ENCODE measurements at places on chromosomes 3 and 15. TPM values are rescaled to one million over a fixed set of nuclear protein-coding genes. Genes with fewer than 3 reads are reported as not detected.

The P2RY13 gene
- polyA plus RNA-seq, result 0.68 TPM

The CLDN18 gene
- polyA plus RNA-seq, result 0.19 TPM

The KBTBD13 gene
- 0.09 TPM for polyA plus RNA-seq

The C3orf62 gene
- polyA plus RNA-seq, result 1.6 TPM

The PATL2 gene
- polyA plus RNA-seq, result 0.10 TPM

The IMPG2 gene
- not detected for polyA plus RNA-seq

The TTC21A gene
- polyA plus RNA-seq, result 2.5 TPM

The THOC7 gene
- polyA plus RNA-seq, result 154 TPM

The SI gene
- polyA plus RNA-seq, result not detected

The CHRM5 gene
- not detected for polyA plus RNA-seq

The GOLGA8Q gene
- polyA plus RNA-seq, result not detected

The GOLGA6L4 gene
- polyA plus RNA-seq, result 3.1 TPM

The KCNMB2 gene
- 0.53 TPM for polyA plus RNA-seq

The CKMT1A gene
- 31.1 TPM for polyA plus RNA-seq

The EPHA3 gene
- polyA plus RNA-seq, result 0.05 TPM

The LIPH gene
- 0.31 TPM for polyA plus RNA-seq

The XCR1 gene
- not detected for polyA plus RNA-seq

The FMN1 gene
- polyA plus RNA-seq, result 0.71 TPM

The ZPLD1 gene
- not detected for polyA plus RNA-seq

The HTR3D gene
- not detected for polyA plus RNA-seq

The TMEM212 gene
- not detected for polyA plus RNA-seq

The GMPS gene
- 61.9 TPM for polyA plus RNA-seq

The CFAP20DC gene
- polyA plus RNA-seq, result 7.4 TPM

The ISLR2 gene
- 0.13 TPM for polyA plus RNA-seq

The CFAP44 gene
- 0.39 TPM for polyA plus RNA-seq

The CHRNB4 gene
- 1.4 TPM for polyA plus RNA-seq

The TNIK gene
- polyA plus RNA-seq, result 14.1 TPM

The LIPC gene
- not detected for polyA plus RNA-seq

The GUCA1C gene
- polyA plus RNA-seq, result not detected

The MEIS2 gene
- 0.27 TPM for polyA plus RNA-seq

The GOLGA8T gene
- polyA plus RNA-seq, result not detected

The IL5RA gene
- polyA plus RNA-seq, result not detected

The PPCDC gene
- polyA plus RNA-seq, result 17.8 TPM

The AQP9 gene
- polyA plus RNA-seq, result not detected

The TF gene
- polyA plus RNA-seq, result 0.03 TPM

The ERC2 gene
- polyA plus RNA-seq, result 13.7 TPM

The SYNPR gene
- 0.55 TPM for polyA plus RNA-seq

The SLC28A1 gene
- not detected for polyA plus RNA-seq

The GNAT1 gene
- polyA plus RNA-seq, result not detected

The PCLAF gene
- 206 TPM for polyA plus RNA-seq

The B4GALT4 gene
- polyA plus RNA-seq, result 35.2 TPM

The CLRN1 gene
- polyA plus RNA-seq, result 0.45 TPM

The ITGA11 gene
- polyA plus RNA-seq, result 0.40 TPM

The EHD4 gene
- polyA plus RNA-seq, result 11.2 TPM

The SLC28A2 gene
- 0.14 TPM for polyA plus RNA-seq

The MUC4 gene
- polyA plus RNA-seq, result 0.80 TPM

The MAP1A gene
- polyA plus RNA-seq, result 0.85 TPM

Data from GM23338 (cell line).